ENCODE measurements at places on chromosomes 5 and 9.

GRCh38 chr5:93665648-93666047 lies 75.8 kb downstream of the POU5F2 start:
- H3K4me1 ChIP-seq: no peaks in the 10 kb centered on the region
- no peak overlapping the region for H3K4me3 ChIP-seq

GRCh38 chr5:9608093-9608492 lies 22.1 kb downstream of the TAS2R1 start:
- H3K36me3 ChIP-seq: peaks cover 8% of the 10 kb centered on the region
- H3K4me3 ChIP-seq: no peak overlapping the region
- no peak for DNase-seq
- no peak overlapping the region for H3K27ac ChIP-seq
- no peaks in the 10 kb centered on the region for H3K4me1 ChIP-seq

GRCh38 chr5:148499452-148499851 lies 115.7 kb downstream of the FBXO38 start:
- no peak overlapping the region for H3K27ac ChIP-seq

DNA sequence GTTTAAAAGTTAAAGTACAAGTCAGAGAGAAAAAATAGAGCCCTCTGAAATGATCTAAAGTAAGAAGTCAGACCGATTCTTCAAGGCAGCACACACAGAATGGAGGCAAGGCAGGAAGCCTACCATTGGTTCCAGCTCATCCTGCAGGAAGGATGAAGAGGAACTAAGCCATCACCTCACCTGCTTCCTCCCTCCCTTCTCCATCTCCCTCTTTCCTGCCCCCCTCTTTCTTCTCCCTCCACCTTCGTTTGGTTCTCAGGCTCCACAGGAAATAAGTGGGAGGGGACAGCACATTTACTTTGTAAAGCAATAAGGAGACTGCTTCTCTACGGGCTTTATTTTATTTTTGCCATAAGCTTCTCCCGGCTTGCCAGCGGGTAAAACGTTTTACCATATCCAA lies 213.4 kb downstream of the TRIM32 start:
- no peaks in the 10 kb centered on the region for H3K36me3 ChIP-seq
- H3K4me1 ChIP-seq: no peaks in the 10 kb centered on the region
- H3K4me3 ChIP-seq: no peak overlapping the region
- peaks cover 16% of the 10 kb centered on the region for H3K27me3 ChIP-seq
- no peak for DNase-seq

- no peak overlapping the region for H3K27ac ChIP-seq
- DNase-seq: no peak
- no peak overlapping the region for H3K4me3 ChIP-seq
- no peaks in the 10 kb centered on the region for H3K27me3 ChIP-seq
Observed at GRCh38 chr5:179747811-179748210, 15.2 kb downstream of the MAML1 start.

GRCh38 chr5:111857623-111858022 lies 100.6 kb upstream of the NREP start:
- H3K4me1 ChIP-seq: peaks cover 57% of the 10 kb centered on the region
- no peaks in the 10 kb centered on the region for H3K36me3 ChIP-seq
- H3K4me3 ChIP-seq: no peak overlapping the region

DNA sequence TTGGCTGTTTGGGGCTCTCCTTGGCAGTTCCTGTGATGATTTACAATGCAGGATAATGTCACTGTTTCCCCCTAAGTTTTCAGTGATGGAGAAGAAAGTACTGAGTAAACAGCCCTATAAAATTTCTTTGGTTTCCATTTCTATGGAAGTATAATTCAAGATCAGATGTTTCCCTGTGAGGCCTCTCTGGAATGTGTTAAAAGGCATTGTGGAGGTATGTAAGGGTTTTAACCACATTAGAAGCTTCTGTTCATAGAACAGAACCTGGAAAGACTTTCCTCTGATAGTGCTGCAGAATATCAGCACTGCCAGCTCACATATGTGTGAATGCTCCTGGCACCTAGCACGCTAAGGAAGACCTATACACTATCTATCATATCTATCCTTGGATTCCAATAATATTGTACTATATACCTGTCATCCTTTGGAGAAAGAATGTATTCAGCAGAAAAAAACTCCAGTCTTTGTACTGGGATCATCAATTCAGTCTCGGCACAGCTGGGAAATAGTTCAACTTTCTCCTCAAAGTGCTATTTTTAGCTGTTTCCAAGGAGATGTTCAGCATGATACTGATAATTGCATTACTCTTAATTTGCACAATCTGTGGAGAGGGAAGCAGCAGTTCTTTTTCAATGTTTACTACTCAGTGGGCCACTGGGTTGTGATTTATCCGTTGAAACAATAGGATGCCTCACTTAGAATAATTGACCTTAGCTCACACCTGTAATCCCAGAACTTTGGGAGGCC lies 21.9 kb downstream of the TTC1 start:
- H3K4me1 ChIP-seq: peaks cover 21% of the 10 kb centered on the region
- peaks cover 13% of the 10 kb centered on the region for H3K36me3 ChIP-seq
- H3K4me3 ChIP-seq: no peak overlapping the region
- H3K27me3 ChIP-seq: no peaks in the 10 kb centered on the region
- no peak overlapping the region for H3K27ac ChIP-seq
- DNase-seq: no peak

DNA sequence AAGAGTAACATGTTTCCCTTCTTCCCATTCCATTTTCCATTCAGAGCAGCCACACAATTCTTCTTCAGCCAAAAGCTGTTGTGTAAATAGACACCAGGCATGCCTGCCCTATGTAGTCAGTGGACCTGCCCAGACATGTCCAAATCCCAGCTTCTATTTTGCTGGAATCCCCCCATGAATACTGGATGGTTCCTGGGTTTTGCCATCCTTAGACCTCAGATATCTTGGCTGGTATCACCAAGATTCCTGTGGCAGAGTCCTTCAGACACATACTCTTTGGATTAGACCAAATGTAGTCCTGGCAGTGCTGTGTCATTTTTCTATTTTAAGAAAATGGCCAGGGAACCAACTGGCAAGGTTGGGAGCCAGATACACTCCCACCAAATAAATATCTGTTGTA lies 10.3 kb downstream of the FST start:
- H3K27ac ChIP-seq: no peak overlapping the region
- H3K36me3 ChIP-seq: peaks cover 4% of the 10 kb centered on the region
- peaks cover 7% of the 10 kb centered on the region for H3K4me1 ChIP-seq
- H3K4me3 ChIP-seq: no peak overlapping the region
- peaks cover 3% of the 10 kb centered on the region for H3K27me3 ChIP-seq

GRCh38 chr9:90774682-90775081 lies 26.9 kb upstream of the SYK start:
- DNase-seq: no peak
- H3K27me3 ChIP-seq: peaks cover 16% of the 10 kb centered on the region
- peaks cover 3% of the 10 kb centered on the region for H3K4me1 ChIP-seq
- H3K4me3 ChIP-seq: no peak overlapping the region

GRCh38 chr5:162288647-162289296 lies 221.2 kb downstream of the GABRG2 start:
- no peak for DNase-seq
- peaks cover 2% of the 10 kb centered on the region for H3K27me3 ChIP-seq
- H3K27ac ChIP-seq: no peak overlapping the region
- no peaks in the 10 kb centered on the region for H3K36me3 ChIP-seq
- H3K4me3 ChIP-seq: no peak overlapping the region
- H3K4me1 ChIP-seq: no peaks in the 10 kb centered on the region

DNA sequence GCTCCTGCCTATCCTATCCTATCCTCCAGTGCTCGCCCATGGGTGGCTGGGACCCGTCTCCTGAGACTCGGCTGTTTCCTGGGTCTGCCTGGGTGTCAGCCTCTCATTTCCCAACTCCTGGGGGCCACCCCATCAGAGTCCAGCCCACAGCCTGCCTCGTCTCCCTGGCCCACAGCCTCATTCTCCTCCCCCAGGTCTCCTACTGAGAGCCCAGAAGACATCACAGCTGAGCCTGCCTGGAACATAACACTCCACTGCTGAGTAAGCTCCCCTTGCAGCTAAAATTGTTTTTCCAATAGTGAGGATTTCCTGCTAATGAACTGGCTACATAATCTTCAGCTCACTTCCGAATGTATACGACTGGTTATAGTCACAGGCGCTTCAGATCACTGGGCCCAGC lies 95.3 kb downstream of the TTLL11 start:
- DNase-seq: no peak
- H3K4me1 ChIP-seq: peaks cover 30% of the 10 kb centered on the region
- no peaks in the 10 kb centered on the region for H3K36me3 ChIP-seq
- H3K4me3 ChIP-seq: no peak overlapping the region
- H3K27ac ChIP-seq: peak overlapping the region; percentile 72

DNA sequence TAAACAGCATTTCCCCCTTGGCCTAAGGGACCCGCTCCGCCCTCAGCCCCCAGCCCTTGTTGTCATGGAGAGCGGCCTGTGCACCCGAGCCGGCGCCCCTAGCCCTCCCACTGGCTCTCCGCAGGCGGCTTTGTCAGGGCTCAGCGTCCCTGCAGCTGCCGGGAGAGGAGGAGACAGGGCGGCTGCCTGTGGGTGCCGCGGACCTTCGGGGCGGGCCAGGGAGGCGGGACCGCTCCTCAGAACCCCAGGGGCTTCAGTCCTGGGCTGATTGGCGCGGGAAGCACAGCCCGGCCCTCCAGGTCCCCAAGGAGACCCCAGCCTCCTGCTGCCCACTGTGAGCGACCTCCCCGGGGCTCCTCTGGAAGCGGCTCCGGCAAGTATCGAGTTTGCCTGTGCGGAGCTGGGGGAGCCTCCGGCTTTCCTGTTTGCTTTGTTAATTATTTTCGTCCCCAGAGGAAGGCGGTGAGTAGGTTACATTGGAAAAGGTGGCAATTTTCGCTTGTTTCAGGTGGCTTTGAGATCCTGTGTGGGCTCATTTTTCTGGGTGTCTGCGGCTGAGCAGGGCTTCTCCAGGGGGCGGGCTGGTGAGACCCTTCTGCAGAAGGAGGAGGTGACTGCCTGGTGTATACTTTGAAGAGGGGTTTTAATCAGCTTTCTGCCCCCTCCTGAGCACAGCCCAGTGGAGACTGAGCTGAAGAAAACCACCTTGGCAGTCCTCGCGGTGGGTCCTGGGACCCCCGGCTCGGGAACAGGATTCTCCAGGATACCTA lies at the start of gene FGD3:
Gene FGD3 (plus strand): TSS at position 256 of the 770 bp plus-strand sequence. CDS start 28,734 bp downstream, outside the sequence.
- no peak for DNase-seq
- peak within 1 kb of the TSS; percentile 68 for H3K4me3 ChIP-seq
- H3K4me1 ChIP-seq: peaks cover 7% of the 10 kb centered on the region
- peaks cover 23% of the 10 kb centered on the region for H3K27me3 ChIP-seq

DNA sequence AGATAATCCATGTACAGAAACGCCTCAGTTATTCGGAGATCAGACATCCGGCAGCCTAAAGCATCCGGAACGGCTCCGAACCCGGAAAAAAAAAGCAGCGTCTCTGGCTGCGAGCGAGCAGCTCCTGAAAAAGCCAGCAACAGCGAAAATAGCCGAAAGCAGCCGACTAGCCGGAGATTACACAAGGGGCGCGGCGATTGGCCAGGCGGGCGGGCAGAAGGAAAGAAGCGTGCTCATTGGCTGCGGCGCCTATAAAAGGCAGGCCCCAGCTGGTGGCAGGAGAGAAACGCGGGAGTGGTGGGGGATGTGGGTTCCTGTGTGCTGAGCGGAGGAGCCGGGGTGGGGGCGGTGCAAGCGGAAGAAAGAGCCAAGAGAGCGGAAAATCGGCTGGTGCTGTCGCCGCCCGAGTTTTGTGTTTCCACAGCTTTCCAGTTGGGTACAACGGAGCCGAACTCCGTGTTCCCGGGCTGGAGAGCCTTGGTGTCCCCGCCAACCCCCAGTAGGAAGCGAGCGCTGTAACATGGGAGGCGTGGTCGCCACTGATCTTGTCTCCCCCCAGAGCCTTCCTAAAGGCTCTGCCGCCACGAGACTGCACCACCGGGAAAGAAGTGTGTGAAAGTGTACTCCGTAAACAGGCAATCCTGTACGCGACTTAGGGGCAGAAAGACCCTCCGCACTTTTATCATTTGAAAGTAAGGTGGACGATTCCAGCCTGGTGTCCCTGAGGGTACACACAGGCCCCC lies at the start of gene ARL15:
Gene ARL15 (minus strand): TSS at position 141 of the 743 bp plus-strand sequence.
- peaks cover 19% of the 10 kb centered on the region for H3K4me1 ChIP-seq
- no peaks in the 10 kb centered on the region for H3K27me3 ChIP-seq
- H3K27ac ChIP-seq: peak within 1 kb of the TSS; percentile 76
- no peaks in the 10 kb centered on the region for H3K36me3 ChIP-seq

DNA sequence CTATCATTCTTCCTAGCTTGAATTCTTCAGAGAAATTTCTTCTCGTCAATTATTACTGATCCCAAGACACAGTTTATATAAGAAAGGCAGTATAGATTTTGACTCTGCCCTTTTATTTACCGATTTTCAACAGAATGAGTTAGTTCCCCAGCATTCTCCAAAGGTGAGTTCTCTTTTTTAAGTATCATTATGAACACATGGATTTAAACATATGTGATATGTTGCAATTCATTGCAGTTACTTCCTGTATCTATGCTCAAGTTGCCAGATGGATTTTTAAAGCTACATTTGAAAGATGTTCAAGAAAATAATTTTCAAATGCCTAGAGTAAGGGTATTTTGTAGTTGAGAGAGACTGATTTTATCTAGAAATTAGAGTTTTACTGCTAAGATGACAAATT lies 8.4 kb downstream of the WDR41 start:
- no peaks in the 10 kb centered on the region for H3K27me3 ChIP-seq
- H3K36me3 ChIP-seq: peaks cover 40% of the 10 kb centered on the region
- H3K4me3 ChIP-seq: no peak overlapping the region
- peaks cover 7% of the 10 kb centered on the region for H3K4me1 ChIP-seq
- DNase-seq: no peak

DNA sequence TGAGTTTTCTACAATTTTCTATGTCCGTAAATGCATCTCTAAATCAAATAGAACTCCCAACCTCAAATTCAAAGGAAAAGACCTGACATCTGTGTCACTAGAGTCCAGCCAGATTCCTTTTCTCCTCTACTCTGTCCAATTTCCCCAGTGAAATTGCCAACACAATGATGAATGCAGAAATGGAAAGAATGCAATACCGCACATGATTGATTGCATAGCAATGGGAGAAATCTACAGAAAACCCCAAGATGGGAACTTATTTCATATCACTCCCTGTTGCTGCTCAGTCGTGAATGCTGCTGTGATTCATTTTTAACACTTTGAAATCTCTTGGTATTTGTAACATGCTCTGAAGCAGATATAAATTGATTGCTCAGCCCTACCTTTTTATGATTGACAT lies 355.1 kb upstream of the TUSC1 start:
- H3K27me3 ChIP-seq: peaks cover 11% of the 10 kb centered on the region
- H3K4me1 ChIP-seq: peaks cover 9% of the 10 kb centered on the region
- H3K36me3 ChIP-seq: no peaks in the 10 kb centered on the region
- DNase-seq: no peak
- no peak overlapping the region for H3K4me3 ChIP-seq

- H3K4me1 ChIP-seq: no peaks in the 10 kb centered on the region
- H3K36me3 ChIP-seq: no peaks in the 10 kb centered on the region
- H3K27ac ChIP-seq: no peak overlapping the region
- no peak overlapping the region for H3K4me3 ChIP-seq
- peaks cover 42% of the 10 kb centered on the region for H3K27me3 ChIP-seq
Observed at GRCh38 chr5:132027027-132027426, 15.6 kb upstream of the ACSL6 start.

DNA sequence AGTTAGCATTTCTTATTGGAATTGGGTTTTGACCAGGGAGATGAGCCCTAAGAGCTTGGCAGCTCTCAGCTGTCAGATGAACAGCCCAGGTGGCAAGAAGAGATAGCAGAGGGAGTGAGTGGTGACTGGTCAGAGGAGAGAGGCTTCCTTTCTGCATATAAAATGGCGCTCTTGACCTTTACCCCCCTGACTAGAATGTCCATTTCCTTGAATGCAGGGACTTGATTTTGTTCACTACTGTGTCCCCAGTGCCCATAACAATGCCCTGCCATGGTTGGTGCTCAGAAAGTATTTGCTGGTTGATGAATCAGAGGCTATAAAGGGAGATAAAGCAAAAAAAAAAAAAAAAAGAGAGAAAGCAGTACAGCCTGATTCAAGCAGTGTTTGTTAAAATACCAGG lies 7.2 kb downstream of the CHMP5 start:
- no peaks in the 10 kb centered on the region for H3K27me3 ChIP-seq
- DNase-seq: no peak
- H3K4me1 ChIP-seq: peaks cover 5% of the 10 kb centered on the region
- peaks cover 21% of the 10 kb centered on the region for H3K36me3 ChIP-seq
